Endothelial cell (in vitro differentiated cells): ENCODE measurements at places on chromosomes 3 and 15.
A peak's percentile ranks its signal among the peaks of the same experiment; 100 is the strongest.

- DNase-seq, result no peak
Measured at GRCh38 chr15:51251556-51251955, 86.8 kb downstream of the CYP19A1 start.

GRCh38 chr3:56775445-56775837 lies 26.3 kb downstream of the ARHGEF3 start:
- DNase-seq, result no peak

GRCh38 chr15:101314336-101315125 lies 19.5 kb upstream of the SNRPA1 start:
- DNase-seq, result no peak

- DNase-seq, result no peak
Measured at GRCh38 chr3:133874761-133875438, 20.8 kb downstream of the RAB6B start.

GRCh38 chr3:29940759-29941323 lies 660.0 kb downstream of the RBMS3 start:
- DNase-seq, result no peak

DNA sequence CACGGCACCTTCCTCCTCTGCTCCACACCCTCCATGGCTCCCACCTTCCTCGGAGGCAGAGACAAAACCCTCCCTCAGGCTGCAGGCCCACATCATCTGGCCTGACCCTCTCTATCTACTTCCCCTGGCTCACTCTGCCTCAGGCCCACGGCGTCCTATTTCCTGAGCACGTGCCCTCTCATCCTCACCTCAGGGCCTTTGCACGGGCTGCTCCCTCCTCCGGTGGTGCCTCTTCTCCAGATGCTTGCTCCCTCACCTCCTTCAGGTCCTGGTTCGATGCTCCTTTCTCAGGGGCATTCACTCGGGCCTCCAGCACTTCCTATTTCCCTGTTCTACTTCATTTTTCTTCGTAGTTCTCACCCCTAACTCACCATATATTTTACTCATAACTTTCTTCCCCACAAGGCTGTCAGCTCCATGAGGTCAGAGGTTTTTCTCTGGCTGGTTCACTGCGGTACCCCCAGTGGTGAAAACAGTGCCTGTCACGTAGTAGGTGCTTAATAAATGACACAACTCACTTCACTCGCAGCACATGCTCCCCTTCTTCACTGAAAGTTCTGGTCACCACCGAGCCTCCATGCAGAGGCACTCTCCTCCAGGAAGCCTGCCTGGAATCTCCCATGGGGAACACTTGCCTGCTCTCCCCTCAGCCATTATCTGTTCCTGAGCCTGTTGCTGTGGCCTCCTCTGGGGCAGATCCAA lies 130.7 kb downstream of the WNT7A start:
- no peak for DNase-seq

- DNase-seq, result peak; percentile 33
Measured at GRCh38 chr15:60328852-60329443, 68.8 kb downstream of the ANXA2 start.

GRCh38 chr15:101088788-101089578 lies 162.9 kb downstream of the CHSY1 start:
- DNase-seq, result peak; percentile 89

DNA sequence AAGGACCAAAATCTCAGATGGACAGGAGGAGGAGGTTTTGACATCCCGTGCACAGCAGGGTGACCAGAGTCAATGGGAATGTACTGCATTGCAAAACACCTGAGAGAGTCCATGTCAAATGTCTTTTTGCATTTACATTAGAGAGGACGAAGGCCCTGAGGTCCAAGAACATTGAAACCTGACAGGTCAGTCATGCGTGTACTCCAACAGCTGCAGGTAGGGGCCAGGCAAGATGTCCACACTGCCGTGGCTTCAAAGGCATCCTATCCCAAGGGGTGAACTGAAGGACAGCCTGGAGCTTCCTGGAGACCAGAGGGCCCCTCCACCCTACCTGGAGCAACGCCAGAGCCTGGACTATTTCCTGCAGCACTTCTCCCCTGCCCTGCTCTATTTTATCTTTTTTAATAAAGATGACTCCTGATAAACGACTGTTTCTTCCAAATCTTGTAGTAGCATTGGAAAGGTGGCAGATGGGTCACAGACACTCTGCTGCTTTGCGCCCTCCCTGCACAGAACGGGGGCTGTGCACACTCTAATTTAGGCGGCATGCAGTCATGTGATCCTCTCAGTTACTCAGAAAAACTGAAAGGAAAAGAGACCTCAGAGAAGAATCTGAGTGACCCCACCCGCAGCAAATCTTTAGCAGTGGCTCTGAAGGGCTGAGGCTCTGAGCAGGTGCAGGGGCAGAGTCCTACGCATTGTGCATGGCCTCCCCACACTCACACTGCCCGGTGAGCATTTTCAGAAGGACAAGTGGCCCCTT lies 68.2 kb downstream of the HMCES start:
- no peak for DNase-seq

GRCh38 chr15:99504071-99504822 lies 61.5 kb upstream of the MEF2A start:
- no peak for DNase-seq

- no peak for DNase-seq
Measured at GRCh38 chr15:45751629-45752028, 116.8 kb downstream of the SQOR start.

DNA sequence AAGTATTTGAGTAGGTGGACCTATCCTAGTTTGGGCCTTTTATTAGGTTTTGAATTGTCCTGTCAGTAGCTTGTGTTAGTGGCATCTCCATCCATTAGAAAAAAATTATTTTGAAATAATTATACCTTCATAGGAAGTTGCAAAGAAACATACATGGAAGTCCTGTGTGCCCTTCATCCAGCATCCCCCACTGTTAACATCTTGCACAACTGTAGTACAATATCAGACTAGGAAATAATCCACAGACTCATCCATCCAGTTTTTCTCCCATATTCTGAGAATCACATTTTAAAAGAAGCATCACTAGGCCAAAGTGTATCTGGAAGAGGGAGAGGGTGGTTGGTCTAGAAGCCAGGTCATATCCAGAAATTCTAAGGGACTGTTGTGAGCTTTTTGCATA lies 155.5 kb upstream of the ROPN1 start:
- no peak for DNase-seq

DNA sequence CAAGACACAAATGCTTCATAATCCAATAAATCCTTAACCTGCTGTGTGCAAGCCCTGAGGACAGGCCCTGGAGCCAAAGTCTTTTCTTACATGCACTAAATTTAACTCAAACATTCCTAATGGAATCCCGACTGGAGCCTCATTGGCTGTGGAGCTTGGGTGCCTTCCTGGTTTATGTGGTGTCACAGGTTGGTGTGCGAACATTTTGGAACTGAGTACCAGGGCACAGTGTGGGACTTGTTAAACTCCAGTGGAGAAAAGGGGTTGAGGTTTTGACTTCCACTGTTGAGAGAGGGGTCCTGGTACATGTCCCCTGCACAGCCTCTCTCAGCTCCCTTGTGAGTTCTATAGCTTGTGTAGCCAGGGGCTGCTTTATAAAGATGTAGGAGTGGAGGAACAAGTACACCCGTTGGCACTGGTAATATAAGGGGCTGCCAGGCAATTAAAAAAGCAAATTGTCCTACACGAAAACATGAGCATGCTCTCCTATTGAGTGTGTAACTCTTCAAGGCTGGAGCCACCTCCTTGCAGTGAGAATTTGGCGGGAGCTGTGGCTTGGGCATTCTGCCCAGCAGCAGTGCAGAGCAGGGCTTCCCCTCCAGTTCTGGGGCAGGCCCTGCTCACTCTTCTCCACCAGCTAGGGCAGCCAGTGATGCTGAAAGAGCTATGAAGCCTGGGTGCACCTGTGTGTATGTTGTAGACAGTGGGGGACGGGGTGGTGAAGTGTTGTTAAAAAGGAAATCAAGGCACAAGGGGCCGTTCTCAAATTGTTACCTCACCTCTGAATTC lies 218.1 kb downstream of the CLSTN2 start:
- no peak for DNase-seq

DNA sequence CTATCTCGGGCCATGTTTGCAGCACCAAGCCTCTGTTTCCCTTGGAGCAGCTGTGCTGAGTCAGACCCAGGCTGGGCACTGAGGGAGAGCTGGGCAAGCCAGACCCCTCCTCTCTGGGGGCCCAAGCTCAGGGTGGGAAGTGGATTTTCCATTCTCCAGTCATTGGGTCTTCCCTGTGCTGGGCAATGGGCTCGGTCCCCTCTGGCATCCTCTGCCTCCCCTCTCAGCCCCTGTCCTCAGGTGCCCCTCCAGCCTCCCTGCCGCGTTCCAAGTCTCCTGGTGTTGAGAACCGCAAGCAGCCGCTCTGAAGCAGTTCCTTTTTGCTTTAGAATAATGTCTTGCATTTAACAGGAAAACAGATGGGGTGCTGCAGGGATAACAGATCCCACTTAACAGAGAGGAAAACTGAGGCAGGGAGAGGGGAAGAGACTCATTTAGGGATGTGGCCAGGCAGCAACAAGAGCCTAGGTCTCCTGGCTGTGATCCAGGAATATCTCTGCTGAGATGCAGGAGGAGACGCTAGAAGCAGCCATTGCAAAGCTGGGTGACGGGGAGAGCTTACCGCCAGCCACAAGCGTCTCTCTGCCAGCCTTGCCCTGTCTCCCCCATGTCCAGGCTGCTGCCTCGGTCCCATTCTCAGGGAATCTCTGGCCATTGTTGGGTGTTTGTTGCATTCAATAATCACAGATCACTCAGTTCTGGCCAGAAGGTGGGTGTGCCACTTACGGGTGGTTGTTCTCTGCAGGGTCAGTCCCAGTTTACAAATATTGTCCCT lies 1.2 kb downstream of the RHO start:
- DNase-seq, result no peak

DNA sequence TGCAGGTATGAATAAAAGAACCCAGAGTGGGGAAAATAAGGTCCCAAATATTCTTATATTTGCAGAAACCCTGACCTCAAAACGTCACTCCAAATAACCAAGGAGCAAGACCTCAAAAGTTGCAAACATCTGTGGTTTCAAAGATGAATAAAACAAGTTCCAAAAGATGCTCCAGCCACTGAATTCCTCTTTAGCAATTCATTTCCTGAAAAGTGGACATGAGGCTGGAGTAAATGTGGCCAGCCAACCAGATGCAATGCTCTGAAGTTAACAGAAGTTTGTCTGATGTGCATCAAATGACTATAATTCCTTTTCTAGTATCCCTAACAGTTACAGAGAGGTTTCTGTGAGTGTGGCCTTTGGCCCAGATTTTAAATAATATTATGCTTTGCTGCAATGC lies 71.2 kb upstream of the WNT5A start:
- DNase-seq, result no peak

DNA sequence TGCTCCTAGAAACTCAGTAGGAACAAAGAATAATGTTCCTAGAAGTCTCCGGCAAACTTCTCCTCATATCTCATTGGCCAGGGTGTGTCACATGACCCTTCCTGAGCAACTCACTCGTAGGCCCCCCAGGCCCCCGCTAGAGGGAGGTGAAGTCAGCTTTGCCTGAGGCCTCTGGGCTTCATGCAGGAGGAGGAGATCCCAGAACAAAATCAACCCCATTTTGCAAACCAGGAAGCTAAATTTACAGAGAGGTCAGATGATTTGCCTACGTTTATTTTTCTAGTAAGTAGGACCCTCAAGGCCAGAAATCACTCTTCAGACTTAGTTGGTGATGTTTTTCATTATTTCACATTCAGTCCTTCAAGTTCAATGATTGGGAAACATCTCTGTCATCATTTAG lies 99.1 kb downstream of the SSR3 start:
- DNase-seq, result no peak

DNA sequence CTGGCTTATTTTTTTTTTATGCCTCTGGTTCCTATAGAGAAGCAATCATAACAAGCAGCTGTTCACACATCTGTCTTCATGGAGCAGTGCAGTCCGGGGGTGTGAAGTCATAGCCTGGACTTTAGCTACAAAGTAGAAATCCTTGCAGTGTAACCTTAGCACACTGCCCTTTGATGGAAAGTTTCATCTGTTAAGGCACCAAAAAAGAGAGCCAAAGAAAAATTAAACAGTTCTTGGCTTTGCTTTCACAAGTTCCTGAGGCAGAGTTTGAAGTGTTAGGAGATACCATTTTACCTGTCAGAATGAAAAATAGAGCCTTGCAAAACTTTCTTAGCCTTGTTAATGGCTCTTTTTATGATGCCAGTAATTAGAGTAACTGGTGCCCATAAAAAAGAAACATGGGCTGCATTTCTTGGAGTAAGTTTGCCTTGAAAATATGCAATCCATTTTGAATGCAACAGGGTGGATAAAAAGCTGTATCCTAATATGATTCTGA lies 84.1 kb downstream of the PIK3R4 start:
- DNase-seq, result no peak

GRCh38 chr15:100771746-100772145 lies 107.9 kb upstream of the ALDH1A3 start:
- no peak for DNase-seq

DNA sequence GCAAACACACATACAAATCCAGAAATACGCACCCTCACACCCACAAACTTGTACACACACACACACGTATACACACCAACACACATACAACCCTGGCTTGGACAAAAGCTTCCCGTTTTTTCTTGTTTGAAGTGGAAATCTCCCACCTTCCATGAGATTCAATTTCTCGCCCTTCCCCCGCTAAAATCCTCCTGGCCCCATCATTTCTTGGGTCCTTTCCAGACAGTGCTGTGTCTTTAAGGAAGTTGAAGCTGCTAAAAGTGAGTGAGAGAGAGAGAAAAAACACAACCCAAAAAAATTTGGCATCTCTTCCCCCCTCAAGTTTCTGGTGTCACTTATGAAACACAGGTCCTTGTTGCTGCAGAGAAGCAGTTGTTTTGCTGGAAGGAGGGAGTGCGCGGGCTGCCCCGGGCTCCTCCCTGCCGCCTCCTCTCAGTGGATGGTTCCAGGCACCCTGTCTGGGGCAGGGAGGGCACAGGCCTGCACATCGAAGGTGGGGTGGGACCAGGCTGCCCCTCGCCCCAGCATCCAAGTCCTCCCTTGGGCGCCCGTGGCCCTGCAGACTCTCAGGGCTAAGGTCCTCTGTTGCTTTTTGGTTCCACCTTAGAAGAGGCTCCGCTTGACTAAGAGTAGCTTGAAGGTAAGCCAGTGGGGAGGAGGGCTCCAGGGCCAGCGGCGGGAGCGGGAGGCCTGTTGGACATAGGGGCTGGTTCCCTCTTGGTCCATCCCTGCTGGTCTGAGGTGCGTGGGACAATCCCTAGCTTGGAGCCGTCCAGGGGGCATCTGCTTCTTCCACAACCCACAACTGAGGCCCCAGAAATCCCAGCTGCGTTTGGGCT lies at the start of gene ISLR:
Gene ISLR (plus strand): TSS at position 331 of the 839 bp plus-strand sequence. CDS start 1,149 bp downstream, outside the sequence.
- no peak for DNase-seq

- DNase-seq, result no peak
Measured at GRCh38 chr3:115617591-115617990, 5.7 kb upstream of the GAP43 start.
